Muscle of back (tissue), 13 donors: ENCODE measurements at places on chromosomes 3 and 15.

DNA sequence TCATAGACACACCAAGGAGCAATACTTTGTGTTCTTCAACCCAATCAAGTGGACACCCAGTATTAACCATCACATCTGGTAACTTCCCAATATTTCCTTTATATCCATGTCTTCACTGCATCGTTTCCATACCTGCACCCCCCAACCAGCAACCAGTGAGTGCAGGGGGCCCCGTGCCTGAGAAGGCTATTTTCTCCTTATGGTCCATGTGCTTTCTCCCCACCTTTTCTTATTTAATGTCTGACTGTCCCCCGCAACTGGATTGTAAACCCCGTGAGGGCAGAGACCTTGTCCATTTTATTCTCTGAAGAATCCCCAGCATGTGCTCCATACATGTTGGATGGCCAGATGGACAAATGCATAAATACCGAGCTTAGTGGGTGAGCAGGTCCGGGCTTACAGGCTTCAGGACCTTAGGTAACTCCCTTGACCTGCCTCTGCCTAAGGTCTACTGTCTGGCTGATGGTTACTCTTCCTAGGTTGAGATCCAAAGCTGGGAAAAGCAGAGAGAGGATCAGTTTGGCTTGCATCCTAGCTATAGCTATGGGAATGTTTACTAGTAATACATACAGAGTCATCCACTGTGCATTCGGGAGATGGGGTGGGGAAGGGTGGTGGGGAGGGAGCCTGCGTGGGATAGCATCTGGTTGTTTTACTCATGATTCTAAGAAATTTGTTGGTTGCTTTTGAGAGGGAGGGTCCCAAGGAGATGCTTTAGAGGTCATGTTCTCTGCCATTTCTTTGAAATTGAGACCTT is 41.5 kb downstream of the PXYLP1 start:
- DNase-seq: no peak

DNA sequence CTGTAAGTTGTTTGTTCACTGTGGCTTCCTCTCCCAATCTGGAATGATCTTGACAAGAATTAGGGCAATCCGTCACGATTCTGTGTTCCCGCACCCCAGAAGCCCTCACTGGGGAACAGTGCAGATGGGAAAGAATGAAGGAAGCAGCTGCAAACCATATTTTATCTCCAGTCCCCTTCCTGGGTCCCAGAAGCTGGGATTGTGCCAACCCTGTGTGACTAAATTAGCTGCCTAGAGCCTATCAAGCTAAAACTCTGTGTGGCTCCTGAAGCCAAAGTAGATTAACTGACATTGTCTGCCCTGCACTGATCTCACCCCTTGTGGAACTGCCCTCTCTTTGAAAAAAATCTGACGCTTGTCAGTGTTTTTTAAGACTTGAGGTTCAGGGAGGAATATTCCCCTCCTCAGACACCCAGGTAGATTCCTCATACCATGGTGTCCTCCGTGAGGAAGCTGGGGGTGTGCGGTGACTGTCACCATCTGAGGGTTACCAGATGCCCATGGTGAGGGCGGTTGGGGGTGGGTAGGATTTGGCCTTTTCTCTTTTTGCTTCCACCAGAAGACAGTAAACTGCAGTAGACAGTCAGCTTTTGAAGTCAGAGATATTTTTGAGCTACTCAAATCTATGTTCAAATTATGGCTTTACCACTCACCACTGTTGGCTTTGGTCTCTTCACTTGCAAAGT is 358.3 kb upstream of the TPM1 start:
- DNase-seq: peak; percentile 67

DNA sequence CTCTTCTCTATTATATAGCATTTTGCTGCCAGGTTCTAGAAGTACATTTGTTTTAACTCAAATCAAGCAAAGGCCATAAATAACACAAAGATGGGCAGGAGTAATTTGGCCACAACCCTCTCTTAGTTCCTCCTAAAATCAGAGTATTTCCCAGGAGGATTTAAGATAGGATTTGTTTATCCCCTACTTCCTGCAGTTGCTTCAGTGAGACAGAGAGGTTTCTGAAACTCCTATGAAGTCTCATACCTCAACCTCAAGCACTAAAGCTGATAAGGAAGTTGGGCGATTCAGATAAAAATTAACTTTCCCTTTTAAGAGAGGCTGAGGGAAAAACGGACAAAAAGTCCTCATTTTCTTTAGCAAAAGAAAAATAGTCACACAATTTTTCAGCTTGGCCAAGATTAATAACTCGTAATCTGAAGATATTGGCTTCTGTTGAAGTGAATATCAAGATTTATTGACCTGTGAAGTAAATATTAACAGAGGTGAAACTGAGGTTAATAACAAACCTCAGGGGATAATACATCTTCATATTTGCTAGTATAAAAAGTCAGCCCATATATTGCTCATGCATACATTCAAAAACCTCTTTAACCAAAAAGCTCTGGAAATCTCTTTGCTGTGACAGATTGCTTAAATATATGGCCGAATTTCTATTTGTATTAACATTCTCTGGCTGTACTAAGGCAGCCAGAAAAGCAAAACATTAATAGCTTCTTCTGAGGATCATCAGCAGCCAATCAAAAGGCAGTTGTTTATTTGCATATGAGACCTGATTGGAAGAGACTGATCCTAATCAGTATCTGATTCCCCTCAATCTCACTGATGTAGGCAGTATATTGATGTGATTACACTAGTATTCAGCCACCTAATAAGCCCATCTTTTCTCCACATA is 90.6 kb upstream of the GADL1 start:
- DNase-seq: no peak

DNA sequence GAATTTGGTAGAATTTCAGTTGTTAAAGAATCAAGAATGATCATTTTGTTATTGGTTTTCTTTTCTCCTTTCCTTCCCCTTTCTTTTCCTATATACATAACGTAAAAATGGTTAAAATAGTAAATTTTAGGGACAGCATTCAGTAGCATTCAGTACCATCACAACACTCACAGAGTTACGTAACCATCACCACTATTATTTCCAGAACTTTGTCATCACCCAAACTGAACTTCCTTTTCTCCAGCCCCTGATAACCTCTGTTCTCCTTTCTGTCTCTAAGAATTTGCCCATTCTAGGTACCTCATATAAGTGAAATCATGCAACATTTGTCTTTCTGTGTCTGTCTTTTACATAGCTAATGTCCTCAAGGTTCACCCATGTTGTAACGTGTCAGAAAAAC is 165.3 kb downstream of the AKAP13 start:
- DNase-seq: no peak

DNA sequence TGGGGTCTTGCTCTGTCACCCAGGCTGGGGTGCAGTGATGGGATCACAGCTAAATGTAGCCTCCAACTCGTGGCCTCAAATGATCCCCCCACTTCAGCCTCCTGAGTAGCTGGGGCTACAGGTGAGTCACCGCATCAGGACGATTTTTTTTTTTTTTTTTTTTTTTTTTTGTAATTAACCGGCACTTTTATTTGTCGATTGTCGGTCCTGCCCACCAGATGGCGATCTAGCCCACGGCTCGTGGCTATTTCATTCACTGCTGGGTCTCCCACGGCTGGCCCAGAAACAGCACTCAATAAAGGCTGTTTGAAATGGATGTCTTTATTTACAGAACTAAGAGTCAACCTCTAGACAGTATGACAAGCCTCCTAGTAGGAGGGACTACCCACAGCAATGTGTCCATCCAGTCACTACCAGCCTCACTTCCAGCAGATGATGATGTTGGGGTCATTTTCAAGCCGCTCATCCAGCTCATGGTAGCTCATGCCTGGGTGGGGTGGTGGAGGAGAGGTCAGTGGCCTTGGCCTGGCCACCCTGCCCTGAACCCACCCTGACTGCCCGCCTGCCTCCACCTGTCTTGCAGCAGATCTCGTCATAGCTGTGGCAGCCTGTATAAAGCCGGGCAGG is 1.8 kb upstream of the ZMYND10 start:
- DNase-seq: peak; percentile 81

DNA sequence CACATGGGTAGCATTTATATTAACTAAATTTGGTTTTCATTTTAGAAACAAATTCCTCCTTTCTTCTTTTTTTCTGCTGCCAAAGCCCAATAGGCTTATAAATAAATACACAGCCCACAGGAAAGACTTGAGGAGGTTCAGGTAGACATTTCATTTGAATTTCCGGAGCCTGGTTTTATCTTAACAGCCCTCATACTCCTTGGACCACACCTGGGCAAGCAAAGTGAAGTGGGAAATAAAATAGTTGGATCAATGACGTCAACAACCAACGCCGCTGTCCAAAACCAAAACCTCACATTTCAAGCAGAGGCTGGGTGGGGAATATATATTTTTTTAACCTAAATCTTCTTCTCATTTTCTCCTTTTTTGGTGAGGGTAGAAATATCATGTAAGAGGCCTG is 53.2 kb downstream of the RFTN1 start:
- no peak for DNase-seq

DNA sequence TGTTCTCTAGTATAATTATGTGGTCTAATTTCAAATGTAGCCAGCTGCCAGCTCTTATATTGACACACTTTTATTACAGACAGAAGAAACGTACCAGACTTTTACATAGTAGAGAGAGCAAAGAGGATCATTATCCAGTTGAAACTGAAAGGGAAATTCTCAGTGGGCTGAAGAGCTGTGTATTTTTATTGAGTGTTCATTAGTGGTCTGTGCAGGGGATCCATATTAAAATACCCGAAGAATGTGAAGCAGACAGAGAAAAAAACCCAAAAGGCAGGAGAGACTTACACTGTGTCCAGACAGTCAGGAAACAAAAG is 41.3 kb downstream of the MYRIP start:
- no peak for DNase-seq

GRCh38 chr3:186394566-186395217 is 32.7 kb upstream of the DGKG start:
- DNase-seq: no peak

DNA sequence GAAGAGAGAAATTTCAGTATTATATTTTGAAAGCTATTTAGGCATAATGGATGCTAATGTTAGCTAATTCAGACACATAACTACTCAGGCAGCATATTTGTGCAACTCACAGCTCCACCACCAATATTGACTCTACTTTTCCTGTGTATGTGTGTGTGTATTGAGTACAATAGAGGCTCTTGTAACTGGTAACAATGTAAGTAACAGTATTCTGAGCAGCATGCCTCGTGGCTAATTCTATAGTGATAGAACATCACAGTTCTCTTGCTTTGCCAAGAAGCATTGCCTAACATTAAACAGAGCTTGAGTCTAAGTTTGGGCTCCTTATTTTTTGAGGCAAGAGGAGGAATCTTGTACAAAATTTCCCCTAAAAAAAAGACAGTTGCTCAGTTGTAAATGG is 98.6 kb upstream of the ARHGEF26 start:
- DNase-seq: no peak

- no peak for DNase-seq
Observed at GRCh38 chr3:50351323-50351697, 648 bp downstream of the CYB561D2 start.

- no peak for DNase-seq
Observed at GRCh38 chr3:127403795-127404194, 115.9 kb upstream of the PRR20G start.

GRCh38 chr3:140708815-140709214 is 31.0 kb downstream of the TRIM42 start:
- DNase-seq: peak; percentile 41

DNA sequence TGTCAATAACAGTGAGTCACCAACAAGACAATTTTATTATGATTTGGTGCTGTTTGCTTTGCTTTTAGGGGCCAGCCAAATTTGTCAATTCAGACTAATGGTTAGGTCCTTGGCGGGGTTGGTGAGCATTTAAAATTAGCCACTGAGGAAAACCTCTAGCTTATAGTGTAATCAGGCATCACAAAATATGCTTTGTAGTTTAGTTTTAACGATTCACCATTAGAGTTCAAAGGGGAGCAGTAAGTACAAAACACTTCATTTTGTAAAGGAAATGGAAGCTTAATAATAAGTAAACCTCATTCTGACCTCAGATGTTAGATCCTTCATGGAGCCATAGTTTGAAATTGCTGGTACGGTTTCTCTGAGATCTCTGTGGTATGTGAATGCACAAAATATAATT is 218.4 kb upstream of the GOLIM4 start:
- DNase-seq: no peak

- no peak for DNase-seq
Observed at GRCh38 chr15:41926185-41927056, 32.6 kb upstream of the SPTBN5 start.

GRCh38 chr3:27483117-27484014 is 818 bp downstream of the SLC4A7 start:
- DNase-seq: peak; percentile 92

DNA sequence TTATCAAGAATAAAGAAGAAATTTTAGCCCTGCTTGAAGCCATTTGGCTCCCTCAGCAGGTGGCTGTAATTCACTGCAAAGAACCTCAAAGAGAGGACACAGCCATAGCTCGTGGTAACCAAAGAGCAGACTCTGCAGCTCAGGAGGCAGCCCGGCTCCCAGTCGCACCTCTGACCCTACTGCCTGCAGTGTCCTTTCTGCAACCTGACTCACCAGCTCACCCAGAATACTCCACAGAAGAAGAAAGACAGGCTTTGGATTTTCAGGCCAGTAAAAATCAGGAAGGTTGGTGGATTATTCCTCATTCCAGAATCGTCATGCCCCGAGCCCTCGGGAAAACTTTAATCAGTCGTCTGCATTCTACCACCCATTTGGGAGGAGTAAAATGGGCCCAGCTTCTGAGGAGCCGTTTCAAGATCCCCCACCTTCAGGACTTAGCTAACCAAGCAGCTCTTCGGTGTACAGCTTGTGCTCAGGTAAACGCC is 38.6 kb downstream of the ZBTB11 start:
- DNase-seq: no peak

GRCh38 chr3:158159714-158160113 is 49.8 kb downstream of the RSRC1 start:
- DNase-seq: no peak

DNA sequence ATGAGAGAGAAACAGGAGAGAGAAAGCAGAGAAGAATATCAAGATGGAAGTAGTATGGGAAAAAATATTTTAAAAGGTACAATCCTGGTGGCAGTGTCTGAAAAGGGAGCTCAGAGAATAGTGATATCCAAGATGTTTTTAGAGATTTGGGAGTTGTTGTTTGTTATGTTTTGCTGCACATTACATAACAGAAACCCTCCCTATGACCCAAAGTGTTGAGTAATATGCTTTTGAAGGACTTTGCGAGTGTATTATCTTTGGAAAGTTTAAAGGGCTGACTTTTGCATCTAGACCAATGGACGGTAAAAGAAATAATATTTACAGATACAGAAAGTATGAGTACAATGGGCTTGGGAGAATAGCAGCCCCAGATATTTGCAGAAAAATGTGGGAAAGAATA is 759.7 kb downstream of the NTRK3 start:
- no peak for DNase-seq

- no peak for DNase-seq
Observed at GRCh38 chr3:58800032-58800431, 133.5 kb upstream of the FAM3D start.

DNA sequence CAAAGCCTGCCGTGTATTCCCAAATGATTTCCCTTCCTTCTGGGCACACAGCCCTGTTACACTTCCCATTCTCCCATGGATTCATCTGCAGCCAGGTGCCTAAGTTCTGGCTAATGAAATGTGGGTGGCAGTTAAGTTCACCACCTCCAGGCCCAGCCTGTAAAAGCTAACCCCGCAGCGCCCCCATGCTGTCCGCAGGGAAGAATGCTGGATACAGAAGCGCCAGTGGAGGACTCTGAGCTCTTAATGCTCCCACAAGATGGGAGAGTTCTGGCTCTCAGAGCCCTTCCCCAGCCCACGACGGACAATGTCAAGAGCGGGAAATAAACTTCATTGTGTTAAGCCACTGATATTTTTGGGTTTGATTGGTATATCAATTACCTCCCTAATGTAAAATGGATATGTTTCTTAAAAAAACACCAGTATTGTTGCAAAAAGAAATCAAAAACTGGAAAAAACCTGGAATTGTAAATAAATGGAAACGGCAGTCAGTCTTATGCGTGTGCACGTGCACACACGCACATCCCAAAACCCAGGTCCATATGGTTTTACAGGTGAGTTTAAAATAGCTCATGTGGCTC is 37.7 kb upstream of the FGD5 start:
- DNase-seq: no peak
